NCI-H1417 treated with DMSO at 0.1 percent for 48 hours (cell line): ENCODE measurements at places on chromosomes 2 and 18.

- no peak for DNase-seq
Measured at GRCh38 chr2:127413782-127414637, 4.2 kb upstream of the PROC start.

GRCh38 chr2:11856095-11856494 lies 109.7 kb downstream of the LPIN1 start:
- no peak for DNase-seq

DNA sequence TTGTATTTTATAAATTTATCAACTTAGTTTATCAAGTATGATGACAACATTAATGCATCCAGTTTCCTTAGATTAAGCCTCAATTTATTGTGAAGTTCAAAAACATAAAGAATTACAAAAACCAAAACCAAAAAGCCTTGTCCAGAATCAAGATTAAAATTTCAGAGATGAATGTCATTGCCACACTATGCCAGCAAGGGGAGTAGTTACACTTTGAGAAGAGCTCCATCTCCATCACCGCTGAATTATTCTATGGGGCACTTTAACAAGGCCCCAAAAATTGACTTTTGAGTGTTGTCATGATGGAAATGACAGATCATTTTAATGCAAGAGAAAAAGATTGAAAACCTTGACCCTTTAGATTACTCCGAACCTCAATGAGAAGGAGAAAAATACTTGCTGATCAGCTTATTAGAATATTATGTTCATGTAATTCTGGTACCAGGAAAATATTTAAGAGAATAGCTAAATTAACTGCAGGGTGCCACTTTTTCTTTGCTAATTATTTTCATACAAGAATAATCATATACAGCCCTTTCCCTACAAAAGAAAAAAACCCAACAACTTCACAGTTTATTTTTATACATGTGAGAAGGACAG lies 152.5 kb upstream of the AQP4 start:
- no peak for DNase-seq

GRCh38 chr2:15588329-15588919 lies 3.2 kb upstream of the DDX1 start:
- no peak for DNase-seq

DNA sequence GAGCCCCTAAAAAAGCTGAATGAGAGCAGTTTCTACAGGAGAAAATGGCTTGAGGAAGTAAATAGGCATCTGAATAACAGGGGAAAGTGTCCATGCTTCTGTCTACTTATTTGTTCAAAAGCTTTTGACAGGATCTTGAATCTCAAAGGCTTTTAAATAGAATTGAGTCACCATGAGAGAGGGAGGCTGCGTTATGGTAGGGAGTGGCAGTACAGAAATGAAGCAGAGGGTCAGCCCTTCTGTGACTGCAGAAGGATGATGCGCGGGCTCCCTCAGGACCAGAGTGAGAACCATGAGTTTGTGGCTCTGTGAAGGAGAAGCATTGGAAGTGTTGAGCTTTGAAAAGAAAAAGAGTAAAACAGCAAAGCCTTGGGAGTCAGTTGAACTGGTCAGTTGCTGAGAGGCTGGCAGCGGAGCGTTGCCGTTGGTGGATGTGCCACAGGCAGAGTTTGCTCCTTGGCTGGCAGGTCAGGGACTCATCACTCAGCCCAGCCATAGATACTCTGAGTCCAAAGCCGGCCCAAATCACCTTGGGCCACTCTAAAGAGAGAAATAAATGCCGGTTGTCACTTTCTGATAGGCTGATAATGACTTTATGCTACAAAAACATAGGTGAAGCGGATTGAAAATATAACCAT lies 17.4 kb downstream of the COPS7B start:
- no peak for DNase-seq

- no peak for DNase-seq
Measured at GRCh38 chr2:61419570-61419969, 51.3 kb downstream of the USP34 start.

DNA sequence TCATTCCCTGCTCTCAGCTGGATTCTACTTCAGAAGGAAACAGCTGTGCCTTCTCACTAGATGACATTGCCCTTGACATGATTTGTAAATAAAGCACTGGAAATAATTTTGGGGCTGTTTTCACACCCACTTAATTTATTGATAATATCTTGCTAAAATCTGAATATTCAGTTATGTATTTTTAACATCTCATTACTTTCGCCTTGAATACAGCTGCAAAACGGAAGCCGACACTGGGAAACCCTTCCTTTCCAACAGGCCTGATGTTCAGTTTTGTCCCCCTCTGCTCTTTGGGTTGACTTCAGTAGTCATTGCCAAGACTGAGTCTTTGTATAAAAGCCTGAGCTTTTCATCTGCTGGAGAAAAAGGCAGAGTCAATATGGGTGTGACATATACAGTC lies 82.7 kb downstream of the DOCK10 start:
- no peak for DNase-seq

DNA sequence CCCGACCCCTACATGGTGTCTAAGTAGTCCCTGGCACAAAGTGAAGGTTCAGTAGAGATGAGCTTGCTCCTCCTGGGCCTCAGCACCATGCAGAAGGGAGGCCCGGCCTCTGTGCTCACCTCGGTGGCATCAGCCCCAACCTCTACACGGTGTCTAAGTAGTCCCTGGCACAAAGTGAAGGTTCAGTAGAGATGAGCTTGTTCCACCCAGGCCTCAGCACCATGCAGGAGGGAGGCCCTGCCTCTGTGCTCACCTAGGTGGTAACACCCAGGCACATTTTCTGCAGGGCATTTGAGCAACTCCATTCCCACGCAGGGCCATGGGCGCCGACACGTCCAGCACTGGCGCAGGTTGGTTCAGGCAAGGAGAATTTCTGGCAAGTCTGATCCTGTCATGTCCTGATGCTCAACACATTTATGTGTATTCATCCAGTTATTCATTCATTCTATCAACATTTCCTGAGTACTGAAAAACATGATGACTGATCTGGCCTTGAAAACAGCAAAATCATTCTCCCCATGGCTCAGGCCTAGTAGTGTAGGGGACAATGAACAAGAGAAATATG lies 408.2 kb upstream of the MYT1L start:
- DNase-seq: no peak

DNA sequence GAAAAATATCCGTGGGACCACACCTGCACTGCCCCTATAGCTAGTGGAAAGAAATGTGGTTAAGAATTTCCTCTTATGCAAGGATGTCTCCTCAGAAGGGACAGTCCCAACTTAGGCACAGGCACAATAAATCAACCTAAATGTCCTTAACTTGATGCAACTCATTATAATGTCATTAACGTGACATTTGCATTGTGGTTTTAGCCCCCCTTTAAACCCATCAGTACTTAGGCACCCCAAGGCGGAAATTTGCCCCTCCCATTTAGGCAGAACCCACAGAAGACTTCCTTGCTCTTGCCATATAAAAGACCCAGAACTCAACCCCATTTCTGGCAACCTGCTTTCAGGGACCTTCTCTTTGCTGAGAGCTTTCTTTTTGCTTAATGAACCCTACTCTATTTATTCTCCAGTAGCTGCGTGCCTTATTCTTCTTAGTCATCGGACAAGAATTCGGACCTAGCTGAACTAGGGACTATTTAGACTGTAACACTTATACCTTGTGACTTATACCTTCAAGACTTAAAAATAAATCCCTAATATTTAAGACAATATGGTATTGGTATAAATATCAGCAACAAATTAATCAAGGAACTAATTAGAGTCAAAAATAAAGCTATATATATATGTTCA lies 1281.6 kb upstream of the TMEFF2 start:
- DNase-seq: no peak
